Inflammatory macrophage treated with lipopolysaccharide for 1 hour (primary cell): ENCODE measurements at places on chromosomes 7 and 10.
A peak's percentile ranks its signal among the peaks of the same experiment; 100 is the strongest.

GRCh38 chr10:104380336-104380735 lies 26.7 kb downstream of the CFAP58 start:
- DNase-seq, result no peak

DNA sequence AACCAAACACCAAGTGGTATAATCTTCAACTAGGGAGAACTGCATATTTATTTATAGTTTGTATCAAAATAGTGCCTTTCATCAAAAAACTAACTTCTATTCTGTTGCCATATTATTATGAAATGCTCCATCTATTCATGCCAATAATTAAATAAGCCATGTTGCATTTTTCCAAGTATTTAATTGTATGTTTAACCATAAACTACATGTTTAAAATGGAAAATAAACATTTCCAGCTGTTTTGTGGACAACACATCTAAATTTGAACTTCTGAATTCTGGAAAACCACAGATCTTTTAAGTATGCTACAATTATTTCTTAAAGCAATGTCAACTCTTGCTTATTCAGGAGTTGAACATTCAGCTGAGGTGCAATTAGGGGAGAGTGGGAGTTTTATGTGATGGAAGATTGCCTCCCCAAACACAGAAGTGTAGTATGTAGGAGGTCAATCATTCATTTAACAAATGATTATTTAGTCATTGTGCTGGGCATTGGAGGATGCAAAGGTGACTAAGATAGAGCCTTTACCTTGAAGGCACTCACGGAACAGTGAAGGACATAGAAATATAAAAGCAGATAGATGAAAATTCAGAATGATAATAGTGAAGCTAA lies 80.7 kb upstream of the PPP1R3C start:
- no peak for DNase-seq

DNA sequence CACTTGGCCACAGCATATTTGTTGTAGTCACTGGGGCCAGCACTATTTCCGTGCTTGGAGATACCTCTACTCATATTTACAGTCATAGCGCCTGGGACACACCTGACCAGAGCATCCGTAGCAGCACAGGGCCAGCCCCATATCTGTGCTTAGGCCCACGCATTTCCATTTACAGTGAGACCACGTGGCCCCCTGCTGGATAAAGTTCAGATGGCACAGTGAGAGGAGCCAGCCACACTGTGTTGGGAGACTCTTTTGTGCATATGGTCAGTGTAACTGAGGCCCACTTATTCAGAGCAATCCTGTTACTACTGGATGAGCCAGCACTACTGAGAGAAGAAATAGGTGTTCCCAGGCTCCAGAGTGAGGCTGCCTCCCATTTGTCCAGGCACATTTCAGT lies 455.3 kb downstream of the REEP3 start:
- peak; percentile 78 for DNase-seq

GRCh38 chr10:17475661-17476060 lies 21.3 kb upstream of the ST8SIA6 start:
- no peak for DNase-seq

- DNase-seq, result no peak
These were observed 100.9 kb upstream of the PHYHIPL start for GRCh38 chr10:59075576-59075975.

- DNase-seq, result no peak
These were observed 54.1 kb downstream of the BBS9 start for GRCh38 chr7:33183504-33183903.

DNA sequence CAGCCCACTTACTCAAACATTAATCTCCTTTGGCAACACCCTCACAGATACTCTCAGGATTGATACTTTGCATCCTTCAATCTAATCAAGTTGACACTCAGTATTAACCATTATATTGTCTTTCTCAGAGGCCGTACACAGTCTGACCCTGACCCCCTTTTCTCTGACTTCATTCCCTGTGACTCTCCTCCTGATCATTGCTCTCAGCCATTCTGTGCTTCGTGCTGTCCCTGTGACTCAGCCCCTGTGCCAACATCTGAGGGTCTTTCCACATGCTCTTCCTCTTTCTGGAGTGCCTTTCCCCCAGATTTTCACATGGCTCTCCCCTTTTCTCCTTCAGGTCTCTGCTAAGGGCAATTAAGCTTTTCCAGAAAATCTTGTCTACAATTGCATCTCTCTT lies 289.0 kb upstream of the PHYHIPL start:
- DNase-seq, result no peak
